Activated T-helper 2 cell treated with anti-CD3 and anti-CD28 coated beads, Interferon-gamma antibody, Interleukin-2, Interleukin-4, amounts not matched to agents 10 μg/mL and 5 μg/mL and 100 μg/mL, durations not matched to agents 14 hours and 24 hours and 36 hours (primary cell): ENCODE measurements at places on chromosomes 16 and 17. TPM values are rescaled to one million over a fixed set of nuclear protein-coding genes. Genes with fewer than 3 reads are reported as not detected.

- DNase-seq = no peak
Observed at GRCh38 chr17:81684442-81684911, 666 bp downstream of the HGS start.

DNA sequence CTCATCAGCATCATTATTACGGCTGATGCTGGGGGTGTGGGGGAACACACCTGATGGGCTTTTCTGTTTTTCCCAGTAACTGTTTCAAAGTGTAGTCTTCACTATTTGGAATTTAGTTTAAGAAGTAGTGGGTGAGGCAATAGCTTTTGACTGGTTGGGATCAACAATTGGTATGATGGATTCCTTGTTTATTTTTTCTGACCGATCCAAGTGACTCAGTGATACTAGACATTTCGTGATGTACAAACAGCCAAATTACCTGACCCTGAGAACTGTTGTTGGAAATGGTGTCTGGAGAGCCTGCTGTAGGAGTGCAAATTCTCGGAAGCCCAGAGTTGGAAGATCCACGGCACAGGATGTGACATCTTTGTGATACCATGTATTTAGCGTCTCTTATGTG lies 204.2 kb downstream of the PRKCA start:
- no peak for DNase-seq

DNA sequence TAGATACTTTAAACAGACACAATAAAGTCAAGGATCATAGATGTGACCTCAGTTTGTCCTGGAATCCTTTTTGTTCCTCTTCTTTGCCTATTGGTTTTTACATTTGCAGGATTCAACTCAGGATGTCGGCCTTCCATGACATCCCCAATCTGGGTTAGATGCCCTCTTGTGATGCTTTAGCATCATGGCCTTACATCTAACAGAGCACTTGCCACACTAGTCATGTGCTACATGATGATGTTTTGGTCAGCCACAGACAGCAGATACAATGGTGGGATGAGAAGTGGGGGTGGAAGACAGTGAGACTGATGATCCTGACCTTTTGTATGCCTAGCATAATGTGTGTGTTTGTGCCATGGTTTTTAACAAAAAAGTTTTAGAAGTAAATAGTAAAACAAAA lies 1.8 kb upstream of the SYNRG start:
- DNase-seq = no peak

GRCh38 chr17:57578608-57579225 lies 166.4 kb downstream of the CCDC182 start:
- no peak for DNase-seq

DNA sequence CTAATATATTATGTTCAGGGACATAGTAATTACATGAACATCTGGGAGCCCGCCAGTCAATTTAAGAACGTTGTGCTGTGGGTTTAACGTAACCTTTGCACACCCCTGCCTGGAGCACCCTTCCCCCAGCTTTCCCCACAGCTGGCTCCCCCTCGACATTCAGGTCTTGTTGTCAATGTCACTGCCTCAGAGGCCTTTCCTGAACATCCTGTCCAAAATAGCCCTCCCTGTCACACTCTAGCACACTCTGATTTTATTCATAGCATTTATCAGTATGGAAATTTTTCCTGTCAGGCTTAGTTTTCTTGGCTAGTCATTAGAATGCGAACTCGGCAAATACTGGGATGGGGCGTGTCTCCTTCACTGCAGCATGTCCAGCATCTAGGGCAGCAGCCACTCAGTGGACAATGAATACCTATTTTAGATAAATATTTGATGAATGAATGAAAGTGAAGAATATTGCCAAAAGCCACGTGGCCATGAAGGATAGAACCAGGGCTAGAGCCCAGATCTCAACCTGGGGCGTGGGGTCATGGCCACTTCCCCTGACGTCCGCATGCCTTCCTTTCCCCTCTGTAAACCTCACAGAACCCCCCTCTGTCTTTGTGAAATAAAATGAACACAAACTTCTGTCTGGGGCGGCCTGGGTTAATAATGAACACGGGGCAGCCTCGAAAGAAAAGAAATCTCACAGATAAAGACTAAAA lies 10.5 kb downstream of the PIK3R6 start:
- no peak for DNase-seq

DNA sequence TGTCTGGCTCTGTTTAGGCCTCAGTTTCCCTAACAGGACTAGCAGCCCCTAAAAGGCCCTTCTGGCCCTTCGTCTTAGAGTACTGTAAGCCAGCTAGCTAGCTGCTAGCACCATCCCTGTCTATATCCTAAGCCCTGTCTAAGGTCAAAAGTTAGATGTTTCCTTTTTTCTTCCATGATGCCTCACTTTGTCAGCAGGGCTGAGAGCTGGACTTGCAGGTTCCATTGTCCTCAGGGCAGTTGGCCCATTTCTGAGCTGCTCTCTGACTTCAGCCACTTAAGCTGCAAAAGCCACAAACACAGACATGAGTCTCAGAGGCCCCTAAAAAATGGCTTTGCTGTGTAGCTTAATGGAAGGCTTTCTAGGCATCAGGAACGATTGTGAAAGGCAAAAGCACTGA lies 187.7 kb downstream of the CBLN1 start:
- DNase-seq = no peak

GRCh38 chr17:29826114-29826692 lies 103.8 kb downstream of the SSH2 start:
- DNase-seq = no peak

- no peak for DNase-seq
Observed at GRCh38 chr17:80880648-80880985, 111.0 kb upstream of the CHMP6 start.

DNA sequence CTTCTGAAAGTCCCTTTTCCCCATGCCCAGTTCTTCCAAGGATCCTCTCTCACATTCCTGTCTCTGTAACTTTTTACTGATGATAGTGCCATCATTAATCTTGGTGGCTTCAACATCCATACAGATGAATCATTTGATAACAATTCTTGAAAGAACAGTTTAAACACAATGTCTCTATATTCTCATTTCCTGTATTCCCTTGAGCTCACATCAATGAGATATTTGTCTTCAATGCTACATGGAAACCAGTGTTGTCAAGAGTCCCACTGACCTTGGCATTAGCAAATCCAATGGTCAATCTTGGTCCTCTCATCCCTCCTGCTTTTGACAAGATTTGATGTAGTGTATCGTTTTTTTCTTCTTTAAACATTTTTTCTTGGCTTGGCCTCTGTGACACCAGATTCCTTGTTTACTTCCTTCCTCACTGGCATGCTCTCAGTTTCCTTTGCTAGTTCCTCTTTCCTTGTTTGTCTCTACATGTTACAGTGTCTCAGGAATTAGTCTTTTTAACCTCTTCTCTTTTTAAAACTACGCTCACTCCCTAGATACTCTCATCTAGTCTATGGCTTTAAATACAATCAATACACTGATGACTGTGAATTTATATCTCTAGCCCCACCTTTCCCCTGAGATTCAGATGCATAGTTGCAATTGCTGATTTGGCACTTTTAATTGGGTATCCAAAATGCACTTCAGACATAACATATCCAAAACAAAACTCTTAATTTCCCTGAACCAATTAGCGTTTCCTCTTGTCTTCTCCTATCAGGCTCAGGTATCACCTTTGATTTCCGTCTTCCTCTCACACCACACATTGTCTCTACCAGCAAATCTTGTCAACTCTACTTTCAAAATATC lies 134.0 kb downstream of the MYO1D start:
- no peak for DNase-seq

DNA sequence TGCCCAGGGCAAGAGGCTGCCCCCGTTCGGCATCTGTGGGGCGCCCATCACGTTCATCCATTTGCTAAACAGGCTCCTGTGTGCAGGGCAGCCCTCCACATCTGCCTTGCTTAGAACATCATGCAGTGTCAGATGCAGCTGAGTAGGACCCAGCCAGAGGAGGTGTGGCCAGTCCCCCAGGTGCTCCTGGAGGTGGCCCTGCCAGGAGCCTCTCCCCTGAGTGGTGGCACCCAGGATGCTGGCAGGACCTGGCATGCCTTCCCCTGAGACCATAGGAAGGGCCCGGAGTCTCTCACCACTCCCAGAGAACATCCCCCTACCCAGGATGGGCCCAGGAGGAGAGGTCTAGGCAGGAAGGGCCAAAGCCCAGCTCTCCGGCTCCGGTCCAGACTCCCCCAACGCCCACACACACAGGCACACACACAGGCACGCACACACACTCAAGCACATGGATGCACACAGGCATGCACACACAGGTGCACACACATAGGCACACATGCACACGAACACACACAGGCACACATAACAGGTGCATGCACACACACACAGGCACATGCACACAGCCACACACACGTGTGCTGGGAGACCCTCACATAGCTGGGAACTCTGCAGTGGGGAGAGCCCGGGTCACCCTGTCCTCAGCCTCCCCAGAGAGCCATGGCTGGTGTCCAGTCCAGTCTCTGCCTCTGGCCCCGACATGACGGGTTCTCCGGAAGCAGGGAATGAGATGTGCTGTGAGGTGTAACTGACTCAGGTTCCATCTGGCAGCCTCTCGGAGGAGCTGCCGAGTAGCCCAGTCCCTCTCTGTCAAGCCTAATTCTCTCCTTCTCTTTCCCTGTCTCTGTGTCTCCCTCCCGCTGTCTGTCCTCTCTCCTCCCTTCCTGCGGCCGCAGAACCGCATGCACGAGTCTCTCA lies 74.6 kb downstream of the AMFR start:
- DNase-seq = no peak

GRCh38 chr17:45432405-45433158 lies at the start of gene ARHGAP27:
Gene ARHGAP27, minus strand, starts transcription at chr17:45432870. Its CDS starts 2,591 bp downstream, at chr17:45430279.
- DNase-seq = no peak

GRCh38 chr17:10428781-10429180 lies 7.0 kb upstream of the MYH8 start:
- no peak for DNase-seq

GRCh38 chr17:45345554-45346215 lies 28.9 kb upstream of the MAP3K14 start:
- no peak for DNase-seq

- DNase-seq = no peak
Observed at GRCh38 chr16:22124583-22125284, 32.4 kb downstream of the VWA3A start.

GRCh38 chr16:54489225-54490111 lies 202.9 kb upstream of the IRX3 start:
- no peak for DNase-seq

DNA sequence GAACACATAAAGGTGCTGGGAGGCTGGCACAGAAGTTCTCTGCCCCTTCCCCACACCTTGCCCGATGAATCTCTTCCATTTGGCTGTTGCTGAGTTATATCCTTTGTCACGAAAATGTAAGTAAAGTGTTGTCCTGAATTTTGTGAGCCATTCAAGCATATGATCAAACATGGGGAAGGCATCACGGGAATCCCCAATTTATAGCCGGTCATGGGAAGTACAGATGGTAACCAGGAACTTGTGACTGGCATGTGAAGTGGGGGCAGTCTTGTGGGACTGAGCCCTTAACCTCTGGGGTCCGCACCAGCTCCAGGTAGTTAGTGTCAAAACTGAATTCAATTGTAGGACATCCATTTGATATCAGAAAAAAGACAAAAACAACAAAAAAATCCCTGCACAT lies 13.2 kb downstream of the TOM1L2 start:
- no peak for DNase-seq

DNA sequence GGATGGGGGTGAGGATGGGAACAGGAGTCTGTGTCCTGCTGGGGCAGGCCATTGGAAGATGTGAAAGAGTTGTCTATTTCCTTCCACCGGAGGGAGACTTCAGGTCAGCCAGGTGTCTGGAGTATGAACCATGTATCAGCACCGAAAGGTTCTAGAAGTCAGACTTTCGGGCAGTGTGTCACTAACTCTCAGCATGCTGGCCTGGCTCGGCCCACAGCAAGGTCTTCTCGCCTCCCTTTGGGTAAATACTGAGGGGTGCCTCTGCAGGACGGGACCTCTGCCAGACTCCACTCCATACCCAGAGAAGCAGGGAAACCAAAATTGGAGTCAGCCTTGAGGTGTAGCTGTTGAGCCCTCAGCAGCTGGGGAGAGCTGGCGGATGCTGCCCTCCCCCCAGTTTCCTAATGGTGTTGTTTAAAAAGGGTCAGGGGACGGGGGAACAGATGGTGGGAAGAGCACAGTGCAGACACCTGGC lies 507 bp downstream of the CIITA start:
- DNase-seq = no peak

- DNase-seq = no peak
Observed at GRCh38 chr17:76570457-76570856, 15.2 kb downstream of the ST6GALNAC2 start.

DNA sequence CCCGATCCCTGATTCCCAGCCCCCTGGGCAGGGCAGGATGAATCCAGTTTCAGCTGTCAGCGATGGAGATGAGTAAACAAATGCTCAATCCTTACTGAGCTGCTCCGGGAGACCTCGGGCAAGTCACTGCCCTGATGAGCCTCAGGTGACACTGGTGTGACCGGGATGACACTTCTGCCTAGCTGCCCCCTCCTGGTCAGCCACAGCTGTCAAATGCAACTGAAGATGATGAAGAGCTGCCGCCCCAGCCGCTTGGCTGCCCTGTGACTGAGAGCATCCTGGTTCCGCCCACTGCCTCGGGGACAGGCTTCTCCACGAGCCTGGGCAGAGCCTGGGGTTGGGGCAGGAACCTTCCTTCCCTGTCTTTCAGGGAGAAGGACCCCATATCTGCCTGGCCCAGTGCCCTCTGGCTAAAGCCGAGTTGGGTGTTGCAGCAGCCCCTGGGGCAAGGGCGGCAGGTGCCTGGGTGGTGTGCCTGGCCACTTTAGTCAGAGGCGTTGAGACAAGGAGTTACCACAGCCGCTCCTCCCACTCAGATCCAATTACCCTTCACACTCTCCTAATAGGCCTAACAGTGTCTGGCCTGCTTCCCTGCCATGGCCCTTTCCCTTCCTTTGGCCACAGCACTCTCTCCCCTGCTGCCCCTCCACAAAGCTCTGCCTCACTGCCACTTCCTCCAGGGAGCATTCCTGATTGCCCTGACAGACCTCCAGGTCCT lies 5.5 kb downstream of the CCL17 start:
- DNase-seq = no peak

DNA sequence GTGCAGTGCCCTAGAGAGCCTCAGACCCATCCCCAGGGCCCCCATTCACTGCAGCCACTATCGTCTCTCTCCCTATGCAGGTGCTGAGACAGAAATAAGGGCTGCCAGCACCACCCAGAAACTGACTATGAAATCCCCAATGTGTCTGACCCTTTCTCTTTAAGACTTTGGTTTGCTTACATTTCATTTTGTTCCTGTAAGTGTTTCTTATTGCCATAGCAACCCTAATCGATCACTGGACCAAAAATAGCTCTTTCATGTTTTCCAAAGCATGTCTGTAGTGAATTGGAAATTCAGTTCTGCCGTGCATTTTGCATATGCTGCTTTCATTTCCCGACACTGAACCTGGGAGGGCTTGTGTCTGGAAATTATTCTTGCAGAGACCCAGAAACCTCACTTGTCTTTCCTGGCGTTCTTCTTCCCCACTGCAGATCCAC lies 148.7 kb upstream of the NOL11 start:
- DNase-seq = no peak

OTOP2 gene
- total RNA-seq = not detected in 2 replicates

OTOA gene
- total RNA-seq = 0.07 TPM in 1 of 2 replicates, not detected in the other

OR3A3 gene
- total RNA-seq = not detected in 2 replicates

RNF112 gene
- 0.16 and 0.32 TPM in 2 replicates for total RNA-seq

SDK2 gene
- 0.07 and 0.09 TPM in 2 replicates for total RNA-seq

COG8 gene
- 41.5 and 42.9 TPM in 2 replicates for total RNA-seq

AIPL1 gene
- not detected in 2 replicates for total RNA-seq

HS3ST6 gene
- total RNA-seq = not detected in 2 replicates

KRT40 gene
- not detected in 2 replicates for total RNA-seq

SCIMP gene
- not detected in 2 replicates for total RNA-seq

RASD1 gene
- 4.6 and 4.9 TPM in 2 replicates for total RNA-seq

LGALS9C gene
- 0.34 and 0.91 TPM in 2 replicates for total RNA-seq
